ENCODE measurements at places on chromosomes 3 and 15. TPM values are rescaled to one million over a fixed set of nuclear protein-coding genes. Genes with fewer than 3 reads are reported as not detected.

The ITPKA gene
- total RNA-seq: 1.9 TPM

The ASB14 gene
- total RNA-seq: not detected

The P2RY1 gene
- total RNA-seq: 0.36 TPM

The TRNT1 gene
- total RNA-seq: 31.0 TPM

The GPR62 gene
- total RNA-seq: not detected

The FOXL2 gene
- total RNA-seq: 3.3 TPM

The RTP3 gene
- not detected for total RNA-seq

The OSBPL10 gene
- total RNA-seq: 18.5 TPM

The CGGBP1 gene
- total RNA-seq: 41.5 TPM

The SLC7A14 gene
- not detected for total RNA-seq

The ECE2 gene
- not detected for total RNA-seq

The NOX5 gene
- 0.31 TPM for total RNA-seq

The UACA gene
- 49.5 TPM for total RNA-seq

The GNL3 gene
- total RNA-seq: 103 TPM

The LRRN1 gene
- not detected for total RNA-seq

The RFC4 gene
- total RNA-seq: 73.6 TPM

The GNAT1 gene
- total RNA-seq: not detected

The GRAMD1C gene
- total RNA-seq: 0.59 TPM

The ITGA11 gene
- total RNA-seq: 5.3 TPM

The MESP2 gene
- 0.51 TPM for total RNA-seq

The ATP8B4 gene
- 0.67 TPM for total RNA-seq

The SLC22A13 gene
- not detected for total RNA-seq

The DNAJA4 gene
- total RNA-seq: not detected

The KBTBD13 gene
- total RNA-seq: not detected

The TNNC1 gene
- 1.2 TPM for total RNA-seq

The NPRL2 gene
- total RNA-seq: 13.5 TPM

The SLC15A2 gene
- 0.35 TPM for total RNA-seq

The GOLGA8O gene
- total RNA-seq: 0.50 TPM

The LEKR1 gene
- 0.51 TPM for total RNA-seq

The PLA2G4E gene
- total RNA-seq: not detected

The KCNH8 gene
- not detected for total RNA-seq

The SH2D7 gene
- not detected for total RNA-seq
